ENCODE measurements at places on chromosomes 7 and 10.

GRCh38 chr10:16792675-16793074, 24.5 kb downstream of the RSU1 start:
- DNase-seq, result no peak

GRCh38 chr7:4655311-4655710, 26.8 kb upstream of the FOXK1 start:
- no peak for DNase-seq

GRCh38 chr10:33968983-33969382, 634.5 kb upstream of the NRP1 start:
- no peak for DNase-seq

- DNase-seq, result no peak
Observed at GRCh38 chr7:38190011-38190410, 12.0 kb downstream of the STARD3NL start.

DNA sequence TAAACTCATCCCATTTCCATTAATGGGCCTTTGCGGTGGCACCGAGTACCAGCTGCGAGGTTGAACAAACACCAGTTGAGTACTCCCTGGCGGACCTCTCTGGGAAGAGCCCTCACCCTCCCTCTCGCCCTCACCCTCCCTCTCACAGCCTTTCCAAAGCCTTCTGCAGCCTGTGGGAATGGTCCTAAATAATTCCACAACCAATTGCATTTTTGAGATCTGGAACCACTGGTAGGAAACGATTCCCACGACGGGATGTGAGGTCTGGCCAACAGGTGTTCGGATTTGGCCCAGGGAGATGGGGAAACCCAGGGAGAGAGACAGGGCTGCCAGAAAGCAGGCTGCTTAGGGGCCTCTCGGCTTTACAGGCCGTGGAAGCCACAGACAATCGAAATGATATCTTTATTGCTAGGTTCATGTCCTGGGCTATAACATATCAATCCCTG, 5.3 kb downstream of the PTF1A start:
- no peak for DNase-seq

- no peak for DNase-seq
Observed at GRCh38 chr10:51204066-51204465, 129.8 kb downstream of the PRKG1 start.

DNA sequence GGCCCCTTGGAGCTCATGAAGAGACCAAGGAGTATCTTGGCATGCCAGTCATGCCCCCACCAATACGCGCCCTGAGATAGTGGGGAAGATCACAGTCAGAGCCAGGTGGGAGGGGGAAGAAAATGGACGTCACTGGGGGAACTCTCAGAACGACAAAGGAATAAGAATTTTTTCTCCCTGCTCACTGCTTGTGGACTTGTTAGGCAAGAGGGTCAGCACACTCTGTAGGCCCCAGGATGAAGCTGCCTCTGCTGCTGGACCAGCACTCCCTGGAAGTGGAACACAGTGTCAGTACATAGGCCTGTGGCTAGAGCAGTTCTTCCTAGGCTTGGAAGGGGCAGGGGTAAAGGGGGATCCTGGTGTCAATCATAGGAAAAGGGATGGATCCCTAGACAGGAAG, 46.5 kb downstream of the DRGX start:
- no peak for DNase-seq

DNA sequence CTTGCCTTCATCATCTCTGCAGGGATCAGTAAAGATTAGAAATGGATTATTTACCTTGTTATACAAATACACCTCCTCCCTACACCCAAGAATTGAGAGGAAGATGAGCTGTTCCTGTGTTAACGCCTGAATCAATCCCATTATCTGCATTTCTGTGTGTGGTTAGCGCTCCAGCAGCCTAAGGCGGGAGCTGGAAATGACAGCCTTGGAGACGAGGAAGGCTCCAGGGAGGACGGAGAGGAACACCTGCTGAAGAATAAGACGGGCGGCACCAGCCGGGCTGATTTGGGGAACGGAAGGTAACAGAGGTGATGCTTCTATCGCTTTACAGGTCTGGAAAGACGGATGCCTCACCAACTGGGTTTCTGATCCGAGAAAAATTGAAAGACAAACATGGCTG, 34.2 kb upstream of the DDC start:
- no peak for DNase-seq
